Stimulated activated CD4-positive, alpha-beta T cell treated with anti-CD3 and anti-CD28 coated beads, Interleukin-4, amount 100 ng/mL, for 1 hour (primary cell): ENCODE measurements at places on chromosomes 1 and 21.

- no peak for DNase-seq
These were observed 445.3 kb downstream of the RWDD3 start for GRCh38 chr1:95679262-95679661.

- DNase-seq: no peak
These were observed 44.9 kb downstream of the S1PR1 start for GRCh38 chr1:101281751-101282150.

GRCh38 chr1:65179148-65179547 is 31.1 kb downstream of the AK4 start:
- DNase-seq: no peak

GRCh38 chr21:44460441-44460755 is 5.1 kb downstream of the LRRC3 start:
- no peak for DNase-seq

GRCh38 chr1:243474136-243474881 is 218.5 kb downstream of the SDCCAG8 start:
- DNase-seq: no peak

GRCh38 chr1:22379566-22379965 is 72.1 kb upstream of the ZBTB40 start:
- no peak for DNase-seq
